Thymus (tissue), 14 donors: ENCODE measurements at places on chromosomes 1 and 21.
A peak's percentile ranks its signal among the peaks of the same experiment; 100 is the strongest.

DNA sequence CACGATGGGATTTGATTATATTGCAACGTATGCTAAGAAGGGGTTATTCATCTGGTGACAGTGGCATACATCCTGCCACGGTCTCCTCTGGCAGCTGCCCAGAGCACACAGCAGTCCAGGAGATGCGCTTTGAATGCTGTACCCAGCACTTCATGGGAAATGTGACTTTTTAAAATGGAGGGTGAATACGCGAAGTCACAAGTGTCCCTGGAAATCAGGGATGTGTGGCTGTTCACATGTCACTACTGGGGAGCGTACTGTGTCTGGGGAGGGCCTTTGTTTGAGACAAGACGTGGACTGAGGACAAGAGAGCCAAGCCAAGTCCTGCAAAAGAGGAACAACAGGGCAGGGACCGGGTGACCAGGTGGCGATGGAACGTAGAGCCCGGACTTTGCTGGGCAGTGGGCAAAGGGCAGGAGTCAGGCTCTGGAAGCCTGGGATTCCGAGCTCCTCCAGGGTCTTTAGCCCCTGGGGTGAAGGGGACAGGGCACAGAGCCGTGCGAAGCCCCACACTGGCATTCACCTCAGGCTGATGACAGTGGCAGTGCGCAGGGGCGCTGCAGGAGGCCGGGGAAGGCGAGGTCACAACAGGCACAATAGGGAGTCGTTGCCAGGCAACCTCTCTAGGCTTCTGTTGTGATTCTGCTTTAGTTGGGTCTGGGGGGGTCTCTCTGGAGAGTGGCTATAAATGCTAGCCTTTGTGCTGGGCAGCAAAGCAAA is 11.4 kb upstream of the ZBTB21 start:
- H3K4me1 ChIP-seq, result peaks cover 2% of the 10 kb centered on the region
- H3K4me3 ChIP-seq, result no peak overlapping the region
- no peak for DNase-seq
- no peaks in the 10 kb centered on the region for H3K27me3 ChIP-seq

DNA sequence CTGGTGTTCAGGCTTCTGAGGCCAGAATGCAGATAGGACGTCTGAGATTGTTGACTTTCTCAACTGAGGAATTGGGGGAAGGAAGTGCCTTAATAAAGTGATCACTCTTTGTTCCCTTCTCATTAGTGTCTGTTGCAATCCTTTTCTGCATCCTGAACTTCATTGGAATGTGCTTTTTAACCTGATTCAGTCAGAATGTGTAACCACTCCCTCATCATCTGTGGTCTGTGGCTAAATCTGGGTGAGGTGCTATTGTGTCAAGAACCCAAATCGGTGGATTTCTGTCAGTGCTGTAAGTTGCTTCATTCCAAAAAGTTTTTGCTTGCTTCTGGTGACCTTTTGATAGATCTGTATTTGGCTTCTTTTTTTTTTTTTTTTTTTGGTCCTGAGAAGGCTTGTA is 38.2 kb downstream of the ARID1A start:
- H3K27me3 ChIP-seq, result no peaks in the 10 kb centered on the region
- peak overlapping the region; percentile 48 for H3K27ac ChIP-seq
- H3K36me3 ChIP-seq, result peaks cover 90% of the 10 kb centered on the region
- H3K4me1 ChIP-seq, result no peaks in the 10 kb centered on the region
- no peak overlapping the region for H3K4me3 ChIP-seq

DNA sequence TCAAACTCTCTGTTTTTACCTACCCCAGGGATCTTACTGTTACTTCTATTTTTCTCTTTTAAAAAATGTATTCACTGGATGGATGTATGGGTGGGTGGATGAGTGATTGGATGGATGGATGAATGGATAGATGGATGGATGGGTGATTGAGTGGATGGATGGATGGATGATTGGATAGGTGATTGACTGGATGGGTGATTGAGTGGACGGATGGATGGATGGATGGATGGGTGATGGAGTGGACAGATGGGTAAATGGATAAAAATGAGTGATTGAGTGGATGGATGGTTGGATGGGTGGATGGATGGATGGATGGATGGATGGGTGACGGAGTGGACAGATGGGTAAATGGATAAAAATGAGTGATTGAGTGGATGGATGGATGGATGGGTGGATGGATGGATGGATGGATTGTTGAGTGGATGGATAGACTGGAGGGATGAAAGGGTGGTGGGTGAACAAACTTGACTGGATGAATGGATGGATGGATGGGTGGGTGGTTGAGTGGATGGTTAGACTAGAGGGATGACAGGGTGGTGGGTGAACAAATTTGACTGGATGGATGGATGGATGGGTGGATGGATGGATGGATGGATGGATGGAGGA is 118.0 kb upstream of the ZBTB40 start:
- H3K4me1 ChIP-seq, result no peaks in the 10 kb centered on the region
- no peak overlapping the region for H3K4me3 ChIP-seq
- H3K27me3 ChIP-seq, result no peaks in the 10 kb centered on the region
- no peaks in the 10 kb centered on the region for H3K36me3 ChIP-seq
- DNase-seq, result no peak
- H3K27ac ChIP-seq, result no peak overlapping the region

DNA sequence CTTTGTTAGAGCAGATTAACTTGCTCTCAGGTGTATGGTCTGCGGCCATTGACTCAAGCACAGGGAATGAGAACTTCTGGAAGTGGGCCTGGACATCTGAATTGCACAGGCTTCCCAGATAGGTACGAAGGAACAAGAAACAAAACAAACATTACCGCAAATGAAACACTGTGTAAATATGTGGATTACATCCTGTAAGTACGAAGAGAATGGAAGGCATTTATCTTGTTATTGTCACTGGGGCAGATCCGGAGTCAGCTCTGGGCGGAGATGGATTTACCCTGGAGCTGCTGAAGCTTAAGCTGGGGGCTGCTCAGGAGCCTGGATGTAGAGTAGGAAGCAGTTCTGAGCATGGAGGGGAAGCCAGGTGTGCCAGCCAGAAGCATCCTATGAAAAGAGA is 6.8 kb downstream of the HES2 start:
- H3K4me3 ChIP-seq, result no peak overlapping the region
- no peak for DNase-seq
